Activated T-cell treated with anti-CD3 and anti-CD28 coated beads, Interleukin-2, amount 50 U/mL, for 48 hours (primary cell): ENCODE measurements at places on chromosomes 7 and 10.

DNA sequence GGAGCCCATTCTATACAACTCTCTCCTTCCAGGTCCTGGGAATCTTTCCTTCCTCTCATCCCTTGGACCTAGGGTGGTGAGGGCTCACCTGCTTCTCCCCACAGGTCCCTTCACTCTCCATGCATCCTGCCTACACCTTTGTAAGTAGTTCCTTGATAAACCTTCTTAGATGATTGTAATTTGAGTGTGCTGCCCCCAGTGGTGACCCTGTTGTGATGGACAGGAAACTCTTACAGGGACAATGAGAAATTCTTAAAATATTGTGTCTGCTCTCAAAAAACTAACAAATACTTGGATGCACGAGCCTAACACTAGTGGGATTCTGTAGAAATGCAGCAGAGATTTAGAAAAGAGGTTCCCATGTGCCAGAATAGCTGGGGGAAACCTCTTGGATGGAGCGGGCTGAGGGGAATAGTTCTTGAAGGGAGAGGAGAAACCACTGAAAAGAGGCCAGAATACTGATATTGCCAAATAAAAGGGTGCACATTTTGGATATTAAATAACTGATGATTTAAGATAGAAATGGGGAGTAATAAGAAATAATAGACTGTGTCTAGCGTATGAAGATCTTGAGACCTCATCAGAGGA lies 6.7 kb upstream of the PAXIP1 start:
- peak; percentile 43 for DNase-seq

DNA sequence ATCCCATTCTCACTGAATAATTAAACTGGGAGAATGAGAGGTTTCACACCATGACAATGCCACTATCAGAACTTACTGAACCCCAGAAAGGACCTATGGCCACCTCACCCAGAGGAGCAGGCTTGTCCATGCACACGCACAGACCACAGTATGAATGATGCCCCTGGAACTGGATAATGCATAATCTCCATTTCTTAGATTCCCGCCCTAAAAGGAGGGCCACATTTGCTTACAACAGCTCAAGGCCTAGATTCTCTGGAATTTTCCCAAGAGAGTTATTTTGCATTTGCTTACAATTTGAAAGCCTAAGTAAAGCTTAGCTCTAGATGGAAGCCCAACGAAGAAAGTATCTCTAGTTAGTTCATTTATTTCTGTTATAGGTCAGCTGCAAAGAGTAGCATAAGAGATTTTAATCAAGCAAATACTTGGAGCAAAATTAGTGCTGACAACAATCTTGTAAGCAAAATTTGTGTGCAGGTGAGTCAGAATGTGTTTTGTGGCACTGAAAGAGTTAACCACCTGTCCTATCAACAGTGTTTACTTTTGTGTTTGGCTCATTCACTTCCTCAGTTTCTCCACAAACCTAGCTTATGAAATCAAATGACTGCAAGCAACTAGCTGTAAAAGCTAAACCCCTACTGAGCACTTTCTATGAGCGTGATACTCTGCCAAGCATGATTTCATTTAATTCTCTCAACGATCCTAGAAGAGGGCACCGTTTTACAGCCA lies 32.1 kb downstream of the ELMO1 start:
- DNase-seq = no peak

DNA sequence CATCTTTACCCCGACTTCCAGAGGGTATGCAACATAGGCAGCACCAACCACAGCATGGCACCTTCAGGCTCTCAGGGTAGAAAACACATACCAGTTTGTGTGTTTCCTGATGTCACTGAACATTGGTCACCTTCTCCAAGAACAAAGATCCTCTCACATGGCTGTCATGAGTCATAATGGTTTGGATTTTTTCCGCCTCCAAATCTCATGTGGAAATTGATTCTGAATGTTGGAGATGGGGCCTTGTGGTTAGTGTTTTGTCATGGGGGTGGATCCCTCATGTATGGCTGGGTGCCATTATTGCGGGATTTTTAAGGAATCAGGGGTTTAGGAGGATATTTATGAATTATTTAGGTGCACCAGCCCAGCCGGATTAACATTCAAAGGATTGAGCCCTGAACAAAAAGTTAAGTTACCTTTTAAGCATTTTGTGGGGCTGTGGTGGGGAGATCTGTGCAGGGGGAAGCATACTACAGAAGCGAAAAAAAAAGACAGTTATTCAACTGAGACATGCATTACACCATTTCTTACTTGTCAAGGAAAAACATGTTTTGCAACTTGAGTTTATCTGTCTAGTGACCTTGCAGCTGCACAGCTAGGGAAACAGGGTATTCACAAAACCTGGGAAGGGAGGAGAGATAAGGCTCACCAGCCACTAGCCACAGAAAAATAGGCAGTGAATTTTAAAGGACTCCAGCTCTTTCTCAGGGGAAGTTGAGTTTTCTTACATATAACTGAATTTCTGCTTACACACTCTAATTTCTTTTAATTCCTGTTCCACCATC lies 774.1 kb upstream of the AUTS2 start:
- DNase-seq = no peak

GRCh38 chr10:112782200-112782907 lies 167.7 kb upstream of the TCF7L2 start:
- no peak for DNase-seq

DNA sequence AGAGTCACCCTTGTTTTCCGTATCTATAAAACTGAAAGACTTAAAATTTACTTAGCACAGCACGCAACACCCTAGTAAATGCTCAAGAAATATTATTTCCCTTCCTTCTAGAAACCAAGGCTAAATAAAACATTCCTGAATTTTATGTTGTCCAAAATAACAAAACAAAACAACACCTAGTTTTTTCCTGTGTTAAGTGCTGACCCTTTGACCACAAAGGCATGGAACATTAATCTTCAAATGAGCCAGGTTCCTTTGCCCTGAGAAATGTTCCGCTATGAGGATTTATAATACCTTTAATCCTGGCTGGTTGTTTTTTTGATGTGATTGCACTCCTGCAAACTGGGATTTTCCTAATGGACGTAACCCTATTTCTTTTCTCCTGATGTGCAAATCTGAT lies 29.0 kb upstream of the DGKI start:
- DNase-seq = no peak

GRCh38 chr7:144483189-144483588 lies 79.7 kb upstream of the NOBOX start:
- DNase-seq = no peak

DNA sequence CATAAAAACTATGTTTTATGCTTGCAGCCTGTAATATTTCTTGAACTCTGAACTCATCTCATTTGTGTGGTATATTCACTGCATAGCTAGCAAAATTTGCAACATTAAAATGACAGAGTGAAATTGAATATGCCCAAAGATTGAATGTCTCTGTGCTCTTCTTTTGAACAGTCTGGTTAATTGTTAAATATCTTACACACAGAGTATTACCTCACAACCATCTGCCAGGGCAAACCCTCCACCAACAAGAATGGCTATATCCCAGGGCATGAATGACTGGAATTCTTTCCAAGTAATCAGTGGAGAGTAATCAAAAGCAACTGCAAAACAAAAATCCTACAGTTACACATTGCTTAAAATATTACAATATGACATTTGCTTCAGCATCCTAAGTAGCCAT lies 76.9 kb downstream of the SLC13A1 start:
- no peak for DNase-seq

- no peak for DNase-seq
Observed at GRCh38 chr10:119715628-119716505, 10.0 kb upstream of the INPP5F start.

DNA sequence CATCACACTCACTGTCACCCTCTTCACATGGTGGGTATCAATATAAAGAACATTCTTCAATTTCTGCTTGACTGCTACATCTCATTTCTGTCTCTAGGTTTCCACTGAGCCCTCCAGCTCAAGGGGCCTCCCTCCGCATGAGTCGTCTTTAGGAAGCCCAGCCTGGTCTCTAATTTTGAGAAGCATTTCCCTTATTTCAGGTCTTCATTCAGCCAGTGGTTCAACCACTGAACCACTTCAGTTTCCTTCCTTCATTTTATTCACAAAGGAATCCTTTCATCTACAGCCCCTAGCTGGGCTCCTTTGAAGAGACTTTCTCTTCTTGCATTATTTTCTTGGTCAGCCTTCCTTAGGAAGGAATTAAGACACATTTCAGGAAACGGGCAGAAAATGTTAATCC lies 257.4 kb downstream of the KCNMA1 start:
- no peak for DNase-seq

- DNase-seq = no peak
Observed at GRCh38 chr10:113272511-113272910, 280.3 kb upstream of the HABP2 start.

DNA sequence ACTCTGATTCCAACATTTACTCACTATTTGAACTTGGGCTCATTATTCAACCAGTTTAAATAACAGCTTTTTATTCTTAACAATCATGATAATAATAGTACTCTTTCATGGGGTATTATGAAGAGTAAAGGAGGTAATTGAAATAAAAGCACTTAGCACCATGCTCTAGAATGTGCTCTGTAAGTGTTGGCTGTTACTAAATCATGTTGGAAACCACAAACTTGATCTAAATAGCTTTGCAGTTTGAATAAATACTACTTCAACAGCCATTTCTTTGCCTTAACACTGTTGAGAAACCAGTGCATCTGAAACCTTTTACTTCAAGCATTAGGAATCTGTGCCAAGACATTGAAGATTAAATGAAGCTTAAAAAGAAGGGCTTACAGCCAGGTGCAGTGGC lies 7.9 kb upstream of the UPF2 start:
- no peak for DNase-seq

DNA sequence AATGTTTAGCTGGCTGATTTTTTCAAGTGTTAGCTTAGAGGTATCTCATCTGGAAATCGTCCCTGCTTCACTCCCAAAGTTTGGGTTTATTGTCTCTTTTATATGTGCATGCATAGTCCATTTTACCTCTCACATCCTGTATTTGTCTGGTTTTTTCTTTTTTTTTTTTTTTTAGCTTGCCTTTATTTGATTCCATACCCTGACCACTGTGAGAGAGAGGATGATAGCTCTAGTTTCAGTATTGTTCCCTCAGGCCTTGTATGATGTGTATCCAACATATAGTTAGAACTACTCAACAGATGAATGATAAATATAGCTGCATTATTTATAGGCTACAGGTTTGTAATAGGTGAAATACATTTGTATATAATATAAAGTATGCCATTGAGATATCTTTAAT lies 29.9 kb downstream of the PCGF5 start:
- DNase-seq = no peak

DNA sequence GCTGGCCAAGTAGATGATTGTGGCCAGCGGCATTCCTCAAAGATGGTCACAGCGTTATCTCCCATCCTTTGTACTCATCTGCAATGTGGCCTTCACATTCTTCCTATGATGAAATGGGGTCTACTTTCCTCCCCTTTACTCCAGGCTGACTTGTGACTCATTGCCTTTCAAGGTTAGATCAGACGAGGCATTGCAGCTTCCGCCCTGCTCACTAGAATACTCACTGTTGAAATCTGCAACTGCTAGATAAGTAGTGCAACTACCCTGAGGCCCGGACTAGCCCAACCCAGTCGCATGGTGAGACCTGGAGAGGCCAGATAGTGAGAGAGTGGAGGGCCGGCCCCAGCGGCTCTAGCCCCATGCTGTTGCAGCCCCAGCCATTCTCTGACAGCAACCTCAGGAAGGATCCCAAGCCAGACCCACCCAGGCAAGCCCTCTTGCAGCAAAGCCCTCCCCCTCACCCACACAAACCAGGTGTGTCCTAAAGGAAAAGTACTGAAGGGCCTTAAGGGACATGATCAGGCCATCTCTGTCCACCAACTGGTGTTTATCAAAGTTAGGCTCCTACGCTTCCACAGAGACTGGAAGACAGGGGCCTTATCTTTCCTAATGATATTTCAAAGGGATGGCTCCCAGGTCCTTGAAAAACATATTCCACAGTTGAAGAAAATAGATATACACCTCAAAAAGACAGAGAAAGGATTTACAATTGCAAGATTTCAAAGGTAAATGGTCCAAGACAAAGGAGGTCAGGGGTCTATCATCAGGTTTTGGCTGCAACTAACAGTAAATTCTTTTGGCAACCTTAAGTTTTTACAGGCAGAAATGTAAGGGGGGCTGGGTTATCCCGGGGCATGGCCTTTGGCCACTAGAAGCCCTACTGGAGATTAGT lies 107.2 kb upstream of the TRIM24 start:
- DNase-seq = no peak

GRCh38 chr7:144391014-144391413 lies 12.5 kb downstream of the NOBOX start:
- no peak for DNase-seq

DNA sequence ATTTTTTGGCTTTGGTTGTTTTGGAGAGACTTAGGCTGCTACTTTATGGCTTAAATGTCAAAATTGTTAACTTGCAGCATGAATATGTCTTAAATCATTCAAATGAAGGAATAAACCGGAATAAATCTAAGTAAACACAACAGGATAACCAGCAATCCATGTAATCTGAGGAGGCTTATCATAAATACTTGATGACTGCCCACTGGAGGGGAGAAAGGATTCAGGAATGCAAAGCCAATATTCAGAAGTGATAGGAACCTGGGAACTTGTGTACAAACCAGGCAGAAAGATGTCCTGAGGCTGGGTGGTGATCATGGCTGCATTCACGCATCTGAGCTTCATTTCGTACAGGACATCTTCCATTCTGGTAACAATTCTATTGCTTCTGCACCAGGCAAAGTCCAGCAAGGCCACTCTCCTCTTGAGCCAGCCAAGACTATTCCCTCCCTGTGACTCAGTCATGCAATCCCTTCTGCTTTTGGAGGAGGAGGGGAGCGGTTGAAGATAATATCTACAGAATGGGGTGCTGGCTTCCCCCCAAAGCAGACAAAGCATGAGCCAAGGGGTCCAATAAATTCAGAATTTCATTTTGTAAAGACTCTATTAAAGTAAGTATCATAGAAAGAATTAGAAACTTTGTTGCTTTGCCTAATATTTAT lies 374.5 kb downstream of the PHTF2 start:
- DNase-seq = no peak

DNA sequence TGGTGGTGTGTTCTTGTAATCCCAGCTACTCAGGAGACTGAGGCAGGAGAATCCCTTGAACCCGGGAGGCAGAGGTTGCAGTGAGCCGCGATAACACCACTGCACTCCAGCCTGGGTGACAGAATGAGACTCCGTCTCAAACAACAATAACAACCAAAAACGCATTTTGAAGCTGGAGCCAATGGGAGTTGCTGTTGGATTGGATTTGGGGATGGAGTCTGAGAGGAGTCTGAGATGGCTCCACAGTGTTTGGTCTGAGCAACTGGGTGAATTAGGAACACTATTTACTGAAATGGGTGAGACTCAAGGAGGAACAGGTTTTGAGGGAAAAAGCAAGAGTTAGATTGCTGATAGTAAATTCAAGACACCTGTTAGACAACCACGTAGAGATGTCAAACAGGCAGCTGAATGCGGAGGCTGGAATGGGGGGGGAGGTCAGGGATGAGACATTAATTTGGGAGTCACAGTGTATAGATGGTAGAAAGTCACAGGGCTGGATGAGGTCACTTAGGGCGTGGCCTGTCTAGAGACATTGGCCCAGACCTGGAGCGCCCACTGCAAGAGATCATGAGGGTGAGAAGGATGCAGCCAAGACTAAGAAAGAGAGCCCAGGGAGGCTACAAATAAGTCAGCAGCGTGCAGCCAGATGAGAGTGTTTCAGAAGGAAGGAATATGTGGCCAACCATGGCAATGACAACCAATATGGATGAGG lies 56.4 kb downstream of the CYCS start:
- DNase-seq = no peak
